SK-N-SH (cell line): ENCODE measurements at places on chromosomes 11 and 22. TPM values are rescaled to one million over a fixed set of nuclear protein-coding genes. Genes with fewer than 3 reads are reported as not detected.

DNA sequence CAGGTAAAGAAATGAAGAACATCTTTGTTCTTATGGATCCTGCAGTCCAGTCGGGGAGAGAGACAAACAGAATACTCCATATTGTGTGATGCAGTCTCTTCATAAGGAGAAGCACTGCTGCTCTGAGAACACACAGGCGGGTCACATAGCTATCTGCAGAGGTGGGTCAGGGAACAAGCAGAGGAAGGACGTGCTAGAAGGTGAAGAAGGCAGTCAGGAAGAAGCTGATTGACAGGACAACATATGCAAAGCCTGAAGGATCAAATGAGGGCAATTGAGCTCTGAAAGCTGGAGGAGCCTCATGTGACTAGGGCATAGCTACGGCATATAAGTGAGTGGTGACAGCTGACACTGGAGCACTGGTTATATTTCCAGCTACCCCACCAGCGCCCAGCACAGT, 122.5 kb downstream of the OPCML start:
- no peak for DNase-seq

DNA sequence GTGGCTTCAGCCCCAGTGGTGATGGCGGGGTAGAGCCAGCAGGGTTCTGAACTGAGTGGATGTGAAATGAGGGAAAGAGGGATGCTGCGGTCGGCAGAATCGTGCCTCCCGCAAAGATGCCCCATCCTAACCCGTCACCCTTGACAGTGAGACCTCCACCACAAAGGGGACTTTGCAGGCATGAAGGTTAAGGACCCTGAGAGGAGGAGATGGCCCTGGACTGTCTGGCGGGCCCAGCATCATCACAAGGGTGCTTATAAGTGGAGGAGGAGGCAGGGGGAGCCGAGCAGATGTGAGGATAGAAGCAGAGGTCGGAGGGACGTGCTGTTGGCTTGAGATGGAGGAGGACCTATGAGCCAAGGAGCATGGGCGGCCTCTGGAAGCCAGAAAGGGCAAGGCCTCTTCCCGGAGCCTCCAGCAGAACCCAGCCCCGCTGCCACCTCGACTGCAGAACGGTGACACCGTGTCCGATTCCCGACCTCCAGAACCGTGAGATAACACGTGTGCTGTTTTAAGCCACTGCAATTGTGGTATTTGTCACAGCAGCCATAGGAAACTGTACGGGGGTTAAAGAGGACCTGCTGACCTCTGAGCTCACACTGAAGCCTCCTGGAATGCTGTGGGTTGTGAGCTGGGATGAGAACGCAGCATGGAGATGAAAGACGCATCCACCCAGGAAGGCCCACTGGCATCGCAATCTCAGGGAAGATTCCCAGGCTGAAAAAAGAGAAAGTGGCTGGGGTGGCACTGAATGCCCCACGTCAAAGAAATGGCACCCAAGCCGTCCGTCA, 10.9 kb downstream of the LINC01488 start:
- no peak for DNase-seq

DNA sequence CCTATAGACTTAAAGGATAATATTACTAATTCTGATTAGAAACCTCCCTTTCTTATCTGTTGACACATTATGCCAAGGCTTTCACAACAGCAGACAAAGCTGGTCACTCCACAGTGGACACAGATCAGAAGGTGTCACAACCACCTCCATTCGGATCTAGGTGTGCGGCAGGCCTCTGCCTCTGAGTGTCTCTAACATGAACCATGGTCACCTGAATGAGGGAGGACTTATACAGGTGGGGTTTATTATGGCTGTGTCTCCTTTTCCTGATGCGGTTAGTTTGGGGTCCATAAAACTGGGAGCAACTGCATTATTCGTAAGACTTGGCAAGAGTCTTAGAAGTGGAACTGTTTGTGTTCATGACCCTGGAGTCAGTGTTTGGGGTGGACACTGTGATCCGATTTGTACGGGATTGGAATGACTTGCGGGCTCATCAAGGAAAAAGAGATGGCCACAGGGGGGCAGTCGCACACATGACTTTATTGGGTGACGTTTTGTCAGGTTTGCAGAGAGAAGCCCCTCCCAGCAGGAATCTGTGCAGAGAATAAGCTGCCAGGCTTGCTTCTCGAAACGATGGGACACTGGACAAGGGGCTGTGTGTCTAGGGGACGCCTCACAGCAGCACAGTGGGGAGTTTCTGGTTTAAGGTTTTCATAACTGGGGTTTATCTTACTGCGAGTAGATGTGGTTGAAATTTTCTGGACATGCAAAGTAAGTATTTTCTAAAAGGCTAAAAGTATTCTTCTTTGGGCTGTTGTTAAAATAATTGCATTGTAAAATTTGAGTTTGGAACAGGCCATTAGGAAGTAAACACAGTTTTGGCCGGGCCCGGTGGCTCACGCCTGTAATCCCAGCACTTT, 90.6 kb downstream of the GAB4 start:
- DNase-seq = peak; percentile 53

DNA sequence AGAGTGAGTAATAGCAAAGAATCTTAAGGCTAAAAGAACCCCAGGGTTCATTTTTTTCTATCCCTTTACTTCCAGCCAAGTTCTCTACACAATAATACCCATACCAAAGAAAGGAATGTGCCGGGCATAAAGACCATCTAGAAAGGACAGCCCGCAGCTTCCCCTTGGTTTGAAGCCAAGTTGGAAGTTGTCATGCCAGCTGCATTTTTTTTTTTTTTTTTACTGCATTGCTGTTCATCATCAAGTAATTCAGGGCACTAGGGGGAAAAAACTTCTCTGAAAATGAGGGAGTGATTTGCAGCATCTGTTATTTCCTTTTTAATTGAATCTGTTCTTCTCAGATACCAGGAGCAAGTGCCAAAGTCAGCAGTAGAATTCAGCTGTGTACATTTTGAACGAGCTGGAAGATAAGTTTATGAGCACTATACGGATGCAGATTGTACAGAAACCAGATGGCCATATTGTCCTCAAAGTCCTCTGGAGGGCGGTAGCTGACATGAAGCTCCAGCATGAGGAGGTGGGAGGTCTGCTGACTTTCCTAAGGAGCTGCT, 56.4 kb downstream of the UBASH3B start:
- DNase-seq = peak; percentile 67

- DNase-seq = no peak
Observed at GRCh38 chr11:16587670-16588069, 150.8 kb upstream of the C11orf58 start.

- no peak for DNase-seq
Observed at GRCh38 chr11:118979434-118979833, 7.9 kb downstream of the FOXR1 start.

GRCh38 chr11:19739872-19740271, 27.2 kb downstream of the NAV2 start:
- no peak for DNase-seq

DNA sequence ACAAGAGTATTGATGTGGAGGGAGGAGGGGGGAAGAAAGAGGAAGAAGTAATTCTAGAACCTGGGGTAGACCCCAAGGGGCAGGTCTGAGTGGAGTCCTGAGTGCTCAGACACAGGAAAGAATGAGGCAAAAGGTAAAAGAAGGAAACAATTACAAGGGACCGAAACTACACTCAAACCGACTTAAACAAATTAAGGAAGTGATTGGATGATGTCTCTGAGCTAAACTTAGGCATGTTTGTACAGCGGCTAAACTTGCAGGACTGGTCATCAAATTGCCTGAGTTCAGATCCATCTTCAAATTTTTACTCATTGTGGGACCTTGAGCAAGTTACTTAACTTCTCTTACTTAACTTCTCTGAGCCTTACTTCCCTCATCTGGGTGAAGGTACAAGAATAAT, 86.3 kb upstream of the LRRC55 start:
- no peak for DNase-seq

DNA sequence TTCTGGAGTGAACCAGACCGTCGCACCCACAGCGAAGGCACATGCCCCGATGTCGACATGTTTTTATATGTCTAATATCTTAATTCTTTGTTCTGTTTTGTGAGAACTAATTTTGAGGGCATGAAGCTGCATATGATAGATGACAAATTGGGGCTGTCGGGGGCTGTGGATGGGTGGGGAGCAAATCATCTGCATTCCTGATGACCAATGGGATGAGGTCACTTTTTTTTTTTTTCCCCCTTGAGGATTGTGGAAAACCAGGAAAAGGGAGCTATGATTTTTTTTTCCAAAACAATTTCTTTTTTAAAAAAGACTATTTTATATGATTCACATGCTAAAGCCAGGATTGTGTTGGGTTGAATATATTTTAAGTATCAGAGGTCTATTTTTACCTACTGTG, 49.2 kb upstream of the OR4B1 start:
- no peak for DNase-seq

- DNase-seq = no peak
Observed at GRCh38 chr11:117619661-117620060, 177.4 kb downstream of the DSCAML1 start.

DNA sequence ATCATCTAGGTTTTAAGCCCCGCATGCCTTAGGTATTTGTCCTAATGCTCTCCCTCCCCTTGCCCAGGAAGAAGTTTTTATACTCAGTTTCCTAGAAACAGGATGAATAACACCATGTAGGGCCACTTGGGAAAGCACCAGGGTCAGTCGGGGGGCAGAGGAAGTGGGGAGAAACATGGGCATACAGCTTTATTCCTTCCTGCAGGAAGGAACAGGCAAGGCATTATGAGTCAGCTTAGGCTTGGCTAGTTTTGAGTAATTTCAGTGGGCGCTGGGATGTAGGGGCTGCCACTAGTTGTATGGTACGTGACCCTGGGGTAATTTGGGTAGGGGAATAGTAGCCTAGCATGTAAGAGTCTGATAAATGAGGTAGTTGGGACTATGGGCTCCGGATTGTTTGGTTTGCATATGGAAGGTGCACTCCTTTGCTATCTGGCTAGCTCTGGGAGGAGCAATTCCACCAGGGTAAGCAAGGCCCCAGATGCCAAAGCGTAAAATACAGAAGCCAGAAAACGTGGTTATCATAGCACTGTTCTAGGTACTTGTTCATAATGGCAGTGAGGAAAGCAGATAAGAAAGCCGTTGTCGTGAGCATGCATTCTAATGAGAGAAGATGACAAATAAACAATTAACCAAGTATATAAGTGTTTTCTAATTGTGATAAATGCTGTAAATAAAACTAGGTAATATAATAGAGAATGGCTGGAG, 24.8 kb downstream of the ACER3 start:
- DNase-seq = no peak

DNA sequence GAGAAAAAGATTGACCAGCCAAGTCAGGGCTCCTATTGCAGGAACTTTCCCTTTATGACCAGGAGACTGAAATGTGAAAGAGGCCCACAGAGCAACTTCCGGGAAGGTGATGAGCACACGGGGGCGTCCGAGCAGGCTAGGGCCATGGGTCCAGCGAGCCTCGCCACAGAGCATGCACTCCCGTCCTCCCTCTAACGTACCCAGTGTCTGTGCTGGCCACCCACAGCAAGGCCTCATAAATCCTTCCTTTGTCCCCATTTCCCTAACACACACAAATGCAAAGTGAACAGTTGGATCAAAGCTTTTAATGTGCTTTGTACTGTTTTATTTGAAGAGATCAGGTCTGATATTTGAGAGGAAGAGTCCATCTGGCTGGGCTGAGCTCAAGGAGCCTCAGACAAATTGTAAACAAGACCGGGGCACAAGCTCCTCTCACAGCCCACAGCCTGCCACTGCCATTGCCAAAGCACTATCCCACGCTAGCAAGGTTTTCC, 44.3 kb downstream of the BLID start:
- no peak for DNase-seq

DNA sequence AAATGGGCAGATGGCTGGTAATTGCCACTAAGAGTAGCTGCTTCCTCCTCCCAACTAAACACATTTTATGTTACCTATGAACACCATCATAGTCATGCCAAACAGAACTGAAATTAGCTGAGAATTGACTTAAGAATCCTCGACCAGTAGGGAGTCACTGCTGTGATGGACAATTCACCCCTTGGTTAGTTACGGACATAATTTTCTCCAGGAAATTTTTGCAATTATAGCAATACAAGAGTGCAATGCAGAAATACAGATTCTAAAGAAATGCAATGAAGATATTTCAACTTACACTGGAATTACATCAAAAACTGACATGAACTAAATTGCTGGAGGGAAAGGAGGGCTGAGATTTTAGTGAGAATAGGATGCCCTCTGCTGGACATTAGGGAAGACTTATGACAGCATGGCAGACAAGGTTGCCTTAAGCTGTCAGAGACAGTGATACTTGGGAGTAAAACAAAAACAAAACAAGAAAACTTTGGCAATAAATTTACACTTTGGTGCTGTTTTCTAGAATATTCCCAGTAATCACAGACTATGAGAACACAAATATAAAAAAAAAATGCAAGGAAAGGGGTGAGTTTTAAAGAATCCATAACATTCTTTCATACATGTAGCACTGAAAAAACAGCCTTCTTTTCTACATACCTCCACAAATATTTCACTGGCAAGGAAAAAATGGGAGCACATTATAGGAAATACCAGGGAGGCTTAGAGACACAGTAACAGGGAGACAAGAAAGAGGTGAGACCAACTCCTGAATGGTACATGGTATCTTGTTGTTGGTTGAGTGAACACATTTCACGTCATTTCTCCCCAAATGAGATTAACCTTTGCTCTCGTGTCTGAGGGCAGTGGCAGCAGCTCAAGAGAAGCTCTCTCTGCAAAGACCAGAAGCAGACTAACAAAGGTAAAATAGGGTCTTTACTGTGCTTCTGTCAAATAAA, 11.2 kb upstream of the PPP2R1B start:
- DNase-seq = peak; percentile 60

GRCh38 chr11:35853971-35854370, 89.9 kb upstream of the LDLRAD3 start:
- no peak for DNase-seq

GRCh38 chr11:11000579-11001283, 142.9 kb upstream of the ZBED5 start:
- no peak for DNase-seq

GRCh38 chr11:18754308-18754707, 28.3 kb upstream of the IGSF22 start:
- no peak for DNase-seq

DNA sequence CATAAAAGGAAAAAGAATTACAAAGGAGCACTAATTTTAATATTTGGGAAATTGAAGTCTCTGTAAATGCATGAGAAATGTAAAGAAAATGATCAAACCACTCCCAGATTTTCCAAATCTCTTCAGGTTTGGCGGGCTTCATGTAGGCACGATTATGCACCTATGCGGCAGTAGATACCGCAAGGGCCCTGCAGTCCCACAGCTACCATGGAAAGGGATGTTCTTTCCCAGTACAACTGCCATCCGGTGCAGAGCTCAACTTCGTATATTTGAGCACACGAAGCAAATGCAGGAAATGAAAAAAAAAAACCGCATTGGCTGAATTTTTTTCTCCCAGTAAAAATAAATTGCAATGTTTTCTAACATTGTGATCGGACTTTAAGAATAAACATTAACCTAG, 1.4 kb downstream of the SLC17A6 start:
- DNase-seq = no peak

- peak; percentile 73 for DNase-seq
Observed at GRCh38 chr11:8282631-8283030, 19.0 kb upstream of the LMO1 start.

STX5 gene
- polyA plus RNA-seq = 24.2 and 27.4 TPM in 2 replicates

LRRC10B gene
- polyA plus RNA-seq = 0.11 TPM in 1 of 2 replicates, not detected in the other

TMEM151A gene
- polyA plus RNA-seq = 0.29 and 0.35 TPM in 2 replicates

ART5 gene
- polyA plus RNA-seq = 0.58 and 0.59 TPM in 2 replicates

PI4KA gene
- polyA plus RNA-seq = 26.3 and 30.0 TPM in 2 replicates

TOP3B gene
- 14.4 and 17.4 TPM in 2 replicates for polyA plus RNA-seq

OR10D3 gene
- polyA plus RNA-seq = not detected in 2 replicates

CLDN5 gene
- polyA plus RNA-seq = not detected in 2 replicates

MUC6 gene
- not detected in 2 replicates for polyA plus RNA-seq
